ENCODE measurements at places on chromosomes 5 and 9.

DNA sequence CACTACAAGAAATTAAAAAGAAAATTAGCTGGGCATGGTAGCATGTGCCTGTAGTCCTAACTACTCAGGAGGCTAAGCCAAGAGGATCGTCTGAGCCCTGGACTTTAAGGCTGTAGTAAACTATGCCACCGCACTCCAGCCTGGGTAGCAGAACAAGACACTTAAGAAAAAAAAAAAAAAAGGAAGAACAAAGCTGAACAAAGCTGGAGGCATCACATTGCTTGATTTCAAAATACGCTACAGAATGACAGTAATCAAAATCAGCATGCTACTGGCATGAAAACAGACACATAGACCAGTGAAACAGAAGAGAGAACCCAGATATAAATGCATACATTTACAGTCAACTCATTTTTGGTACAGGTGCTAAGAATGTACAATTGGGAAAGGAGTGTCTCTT lies 14.5 kb upstream of the OTULIN start:
- DNase-seq = no peak

DNA sequence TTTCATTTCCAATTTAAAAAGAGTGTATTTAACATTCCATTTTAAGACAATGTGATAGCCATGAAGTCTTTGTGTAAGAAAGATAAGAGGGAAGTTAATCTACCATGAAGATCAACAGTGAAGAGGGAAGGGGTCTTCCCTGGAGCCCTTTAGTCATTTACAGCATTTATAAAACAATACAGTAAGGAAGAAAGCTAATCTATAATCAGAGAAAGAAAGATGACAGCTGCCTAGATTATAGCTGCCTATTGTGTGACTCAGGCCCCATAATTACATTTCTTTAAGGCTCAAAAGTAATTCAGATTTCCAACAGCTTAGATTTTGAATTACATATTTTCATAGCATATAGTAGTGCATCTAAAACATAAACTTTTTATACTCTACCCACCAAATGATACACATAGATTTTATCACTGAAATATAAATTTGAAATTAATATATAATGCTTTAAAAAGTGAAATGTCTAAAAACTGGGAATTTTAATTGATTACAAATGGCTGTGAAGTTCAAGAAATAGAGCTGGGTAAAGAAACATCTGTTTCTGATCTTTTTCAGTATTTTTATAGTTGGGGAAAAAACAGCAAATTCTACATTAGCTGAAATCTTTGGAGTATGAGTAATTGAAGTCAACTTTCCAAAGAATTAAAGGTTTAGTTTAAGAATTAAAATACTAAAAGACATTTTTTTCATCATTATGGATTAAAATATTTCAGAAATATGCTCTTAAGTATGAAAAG lies 89.6 kb downstream of the RIC1 start:
- no peak for DNase-seq

DNA sequence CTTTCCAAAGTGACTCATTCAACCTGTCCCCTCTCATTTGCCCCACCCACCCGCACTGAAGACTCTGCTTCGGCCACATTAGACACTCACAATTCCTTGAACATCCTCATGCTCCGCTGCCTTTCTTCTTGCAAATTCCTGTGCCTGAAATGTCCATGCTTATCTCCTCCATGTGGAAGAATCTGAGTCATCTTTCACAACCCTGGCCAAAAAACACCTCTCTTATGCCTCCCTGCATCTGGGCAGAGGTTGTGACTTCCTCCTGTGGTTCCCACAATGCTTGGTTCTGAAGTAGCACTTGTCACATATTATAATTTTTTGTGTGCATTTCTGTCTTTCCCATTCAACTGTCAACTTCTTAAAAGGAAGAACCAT lies 238.6 kb downstream of the ENC1 start:
- DNase-seq = no peak

GRCh38 chr5:106269252-106269843 lies 1401.4 kb downstream of the EFNA5 start:
- peak; percentile 65 for DNase-seq

DNA sequence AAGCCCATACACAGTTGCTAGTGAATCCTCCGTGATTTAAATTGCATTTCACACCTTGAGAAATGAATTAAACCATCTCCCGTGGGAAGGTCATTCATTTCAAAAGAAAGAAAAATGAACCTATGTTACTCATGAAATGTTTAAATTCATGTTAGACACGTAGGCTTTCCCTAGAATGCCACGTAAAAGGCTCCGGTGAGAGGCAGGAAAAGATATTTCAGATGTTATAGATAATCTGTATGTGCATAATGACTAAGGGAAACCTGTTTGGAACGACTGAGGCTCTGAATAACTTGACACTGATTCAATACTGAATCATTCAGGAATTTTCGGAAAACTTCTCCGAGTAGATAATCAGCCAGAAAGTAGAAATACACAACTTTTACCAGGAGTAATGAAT lies 134.3 kb upstream of the ICE1 start:
- peak; percentile 95 for DNase-seq

GRCh38 chr5:264338-264737 lies 7.1 kb upstream of the PDCD6 start:
- no peak for DNase-seq

- DNase-seq = no peak
Observed at GRCh38 chr5:119681734-119682133, 52.4 kb downstream of the FAM170A start.

DNA sequence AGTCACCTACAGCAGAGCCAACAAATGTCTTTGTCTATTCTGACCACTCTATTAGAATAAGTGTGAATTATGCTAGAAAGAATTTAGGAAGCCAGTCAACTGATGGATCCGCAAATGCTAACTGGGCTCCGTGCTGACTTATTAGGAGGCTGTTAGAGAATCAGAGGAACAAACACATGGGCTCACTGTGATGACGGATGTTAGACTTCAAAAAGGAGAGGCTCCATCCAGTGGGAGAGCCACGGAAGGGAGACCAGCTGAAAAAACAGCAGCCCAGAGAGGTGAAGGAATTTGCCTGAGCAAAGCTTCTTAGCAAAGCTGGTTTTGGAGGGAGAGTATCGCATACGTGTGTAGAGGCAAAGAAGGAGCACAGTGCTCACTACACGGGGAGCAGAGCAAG lies 5.8 kb upstream of the TGFBI start:
- no peak for DNase-seq

- no peak for DNase-seq
Observed at GRCh38 chr5:157677931-157678330, 6.6 kb downstream of the C5orf52 start.

DNA sequence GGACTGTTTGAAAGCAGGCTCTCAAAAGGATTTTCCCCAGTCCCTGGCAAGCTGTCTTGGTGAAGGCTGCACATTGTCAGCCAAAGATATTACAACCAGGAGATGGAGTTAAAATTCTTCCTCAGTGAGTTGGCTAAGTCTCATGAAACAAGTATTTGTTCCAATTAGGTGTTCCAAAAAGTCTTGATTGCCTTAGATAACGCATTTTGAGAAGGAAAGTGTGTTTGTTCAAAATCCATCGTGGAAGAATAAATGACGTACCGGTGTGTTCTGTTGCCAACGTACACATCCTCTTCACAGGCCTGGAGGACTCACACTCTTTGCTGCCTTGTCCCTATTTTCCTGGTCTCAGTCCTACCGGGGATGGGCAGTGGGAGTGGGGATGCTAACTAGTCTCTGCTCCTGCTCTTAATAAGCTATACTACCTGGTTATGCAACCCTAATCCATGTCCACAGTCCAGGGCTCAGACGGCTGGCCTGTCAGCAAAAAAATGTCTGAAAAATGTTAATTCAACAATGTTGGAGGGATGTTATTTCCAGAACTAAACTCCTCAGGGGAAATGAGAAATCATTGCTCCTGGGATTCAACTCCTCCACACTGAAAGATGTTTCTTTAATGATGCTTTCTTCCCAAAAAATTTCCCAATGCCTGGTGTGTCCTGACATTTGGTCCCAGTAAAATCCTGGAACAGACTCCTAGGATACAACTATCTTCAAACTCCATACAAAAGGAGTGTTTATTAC lies 175.3 kb upstream of the KLF9 start:
- no peak for DNase-seq

DNA sequence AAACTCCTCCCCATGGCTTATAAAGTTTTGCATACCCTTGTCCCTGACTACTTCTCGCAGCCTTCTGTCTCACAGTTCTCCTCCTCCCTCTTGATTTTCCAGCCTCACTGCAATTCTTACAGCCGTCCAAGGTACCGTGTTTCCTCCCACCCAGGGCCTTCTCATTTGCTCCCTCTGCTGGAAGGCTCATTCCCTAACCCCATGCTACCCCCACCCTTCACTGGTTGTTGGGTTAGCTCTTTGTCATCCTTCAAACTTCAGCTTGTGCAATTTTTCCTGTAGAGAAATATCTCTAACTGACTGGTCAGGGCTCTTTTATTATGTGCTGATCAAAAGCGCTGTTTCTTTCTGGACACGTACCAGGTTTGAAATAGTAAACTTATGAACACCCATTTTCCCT lies 329.2 kb downstream of the EBF1 start:
- DNase-seq = peak; percentile 23

DNA sequence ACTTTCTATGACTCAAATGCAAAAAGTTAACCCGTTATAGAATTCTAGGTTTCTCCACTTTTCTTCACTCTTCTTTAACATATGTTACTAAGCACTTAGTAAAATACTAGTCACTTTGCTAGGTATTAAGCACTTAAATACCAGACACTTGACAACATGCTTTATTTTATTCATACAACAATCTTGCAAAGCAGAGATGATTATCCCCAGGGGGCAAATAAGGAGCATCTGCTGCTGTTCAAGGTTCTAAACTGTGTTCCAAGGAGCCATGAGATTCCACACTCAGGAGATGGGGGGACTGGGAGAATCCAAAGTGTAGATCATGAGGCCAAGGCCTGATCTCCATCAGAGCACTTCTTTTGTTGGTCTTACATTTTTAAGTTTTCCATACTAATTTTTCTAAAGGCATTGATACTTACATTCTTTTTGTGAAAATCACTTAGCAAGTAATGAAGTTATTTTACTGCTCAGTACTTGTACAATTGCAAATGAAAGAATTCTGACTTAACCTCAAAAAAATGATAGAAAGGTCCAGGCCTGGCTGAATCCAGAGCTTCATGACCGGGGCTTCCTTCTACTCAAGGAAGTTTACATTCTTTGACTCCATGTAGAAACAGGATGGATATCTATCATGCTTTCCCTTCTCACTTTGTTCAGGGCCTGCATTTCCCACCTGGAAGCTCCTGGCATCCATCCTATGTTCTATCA lies 504.4 kb upstream of the WWC1 start:
- DNase-seq = no peak

DNA sequence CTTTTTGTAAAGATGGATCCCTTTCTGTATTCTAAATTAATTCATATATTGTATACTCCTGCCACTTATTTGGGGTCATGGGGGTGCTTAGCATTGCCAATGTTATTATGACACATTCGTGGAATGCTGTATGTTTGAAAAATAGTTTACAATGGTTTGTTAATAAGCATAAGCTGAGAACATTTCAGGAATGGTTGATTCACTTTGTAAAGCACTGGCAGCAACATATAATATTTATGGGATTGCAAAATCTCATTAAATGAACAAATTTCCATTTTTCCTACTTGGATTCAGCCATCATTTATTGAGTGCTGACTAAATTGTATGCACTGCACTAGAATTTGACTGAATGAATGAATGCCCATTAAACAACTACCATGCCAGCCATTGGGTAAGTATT lies 215.2 kb upstream of the KLF4 start:
- DNase-seq = no peak

- DNase-seq = peak; percentile 21
Observed at GRCh38 chr5:97550164-97550563, 367.1 kb upstream of the RIOK2 start.

GRCh38 chr5:90601468-90601867 lies 42.9 kb downstream of the ADGRV1 start:
- DNase-seq = no peak

- DNase-seq = no peak
Observed at GRCh38 chr5:74296685-74297408, 343.7 kb downstream of the ENC1 start.

DNA sequence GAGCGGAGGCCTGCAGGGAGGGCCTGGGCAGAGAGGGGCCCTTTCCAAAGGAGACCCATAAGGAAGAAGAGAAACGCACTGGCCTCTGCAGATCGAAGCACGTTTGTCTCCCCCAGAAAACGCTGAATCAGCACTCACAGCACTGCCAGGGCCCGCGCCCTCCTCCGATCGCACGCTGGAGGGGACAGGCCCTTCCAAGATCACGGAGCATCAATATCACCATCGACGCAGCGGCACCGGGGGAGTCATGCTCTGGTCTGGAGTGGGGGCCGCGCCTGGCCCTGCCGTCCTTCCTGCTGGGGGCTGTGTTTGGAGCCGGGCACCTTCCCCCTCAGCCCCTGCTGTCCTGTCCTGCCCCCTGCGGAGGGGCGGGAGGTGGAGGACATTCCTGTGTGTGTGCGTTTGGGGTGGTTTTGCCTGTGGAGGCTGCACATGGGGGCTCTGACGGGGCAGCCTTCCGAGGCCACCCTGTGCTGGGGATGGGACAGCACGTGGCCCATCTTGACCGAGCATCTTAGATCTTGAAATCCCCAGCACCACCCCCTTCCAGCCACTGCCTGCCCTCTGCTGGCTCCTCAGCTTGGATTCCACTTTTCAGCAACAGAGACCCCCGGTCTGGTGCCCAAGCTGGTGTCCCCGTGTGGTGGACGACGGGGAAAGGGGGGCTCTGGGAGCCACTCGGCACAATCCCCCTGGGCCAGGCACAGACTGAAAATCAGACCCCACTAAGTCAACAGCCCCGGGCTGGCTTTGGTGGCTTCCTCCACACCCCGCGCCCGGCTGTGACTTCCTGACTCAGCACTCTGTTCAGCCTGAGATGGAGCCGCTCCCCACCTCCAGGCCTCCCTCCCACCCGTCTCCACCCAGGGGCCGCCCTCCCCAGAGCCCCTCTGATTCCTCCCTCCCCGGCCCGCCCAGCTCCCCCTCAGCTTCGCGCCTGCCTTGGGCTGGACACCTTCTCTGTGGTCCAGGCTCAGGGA lies 8.3 kb downstream of the TMEM250 start:
- DNase-seq = peak; percentile 19

GRCh38 chr9:128412120-128412790 lies 8.4 kb upstream of the CERCAM start:
- peak; percentile 52 for DNase-seq

DNA sequence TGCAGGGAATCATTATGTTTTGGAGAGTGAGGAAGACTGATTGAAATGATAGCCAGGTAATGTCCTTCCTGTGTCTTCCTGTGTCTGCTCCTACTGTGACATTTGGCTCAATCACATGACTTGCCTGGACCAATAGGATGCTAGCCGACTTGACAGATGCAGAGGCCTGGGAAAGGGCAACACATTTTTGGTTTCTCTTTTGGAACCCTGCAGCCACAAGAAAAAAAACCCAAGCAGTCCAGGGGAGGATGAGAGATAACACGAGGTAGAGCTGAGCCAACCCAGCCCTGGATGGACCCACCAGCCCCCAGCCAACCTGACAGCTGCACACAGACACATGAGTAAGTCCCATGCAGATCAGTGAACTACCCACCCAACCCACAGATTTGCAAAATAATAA lies 256.1 kb upstream of the SMARCA2 start:
- no peak for DNase-seq

- no peak for DNase-seq
Observed at GRCh38 chr9:106575823-106576222, 287.1 kb upstream of the ZNF462 start.
